ENCODE measurements at places on chromosomes 1 and 21.

GRCh38 chr1:221444346-221444745, 297.5 kb downstream of the DUSP10 start:
- no peak for DNase-seq

DNA sequence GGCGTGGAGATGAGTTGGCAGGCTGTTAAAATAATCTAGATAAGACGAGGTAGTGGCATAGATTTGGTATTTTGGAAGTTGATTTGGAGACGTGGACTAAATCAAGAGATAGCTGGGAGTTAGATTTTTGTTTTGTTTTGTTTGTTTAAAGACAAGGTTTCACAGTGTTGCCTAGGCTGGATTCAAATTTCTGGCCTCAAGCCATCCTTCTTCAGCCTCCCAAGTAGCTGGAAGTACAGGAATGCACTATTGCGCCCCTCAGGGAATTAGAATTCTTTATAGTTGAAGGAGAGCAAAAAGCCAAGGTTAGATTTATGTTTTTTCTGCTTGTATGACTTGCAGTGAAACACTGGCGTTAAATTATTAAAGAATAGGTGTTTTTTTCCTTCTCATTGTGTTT, 22.3 kb upstream of the SNRPE start:
- no peak for DNase-seq

GRCh38 chr1:103363008-103363365, 162.5 kb upstream of the RNPC3 start:
- DNase-seq, result no peak

DNA sequence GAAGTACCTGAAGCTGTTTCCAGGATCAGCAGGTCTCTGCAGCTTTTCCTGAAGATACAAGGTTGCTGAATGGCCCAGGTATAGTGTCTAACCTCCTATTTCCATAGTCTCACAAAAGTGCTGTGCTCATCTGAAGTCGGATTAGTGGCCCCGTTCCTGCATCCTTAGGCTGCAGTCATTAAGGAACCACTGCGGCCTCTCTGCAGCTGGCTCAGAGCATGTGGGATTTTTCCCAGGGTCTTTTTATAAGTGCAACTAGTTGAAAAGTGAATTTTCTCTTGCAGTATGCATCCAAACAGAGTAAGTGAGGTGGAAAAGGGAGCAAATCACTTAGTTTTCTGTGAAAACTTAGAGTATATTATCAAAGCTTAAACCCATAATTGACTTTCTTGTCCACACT, 565.3 kb upstream of the NEGR1 start:
- no peak for DNase-seq

GRCh38 chr1:3015744-3016143, 5.5 kb upstream of the ACTRT2 start:
- DNase-seq, result no peak

- DNase-seq, result no peak
Observed at GRCh38 chr1:57072401-57073110, 106.7 kb upstream of the C8B start.

GRCh38 chr1:181049378-181049777, 15.6 kb downstream of the MR1 start:
- no peak for DNase-seq

- no peak for DNase-seq
Observed at GRCh38 chr1:2290171-2290578, 62.1 kb downstream of the SKI start.

DNA sequence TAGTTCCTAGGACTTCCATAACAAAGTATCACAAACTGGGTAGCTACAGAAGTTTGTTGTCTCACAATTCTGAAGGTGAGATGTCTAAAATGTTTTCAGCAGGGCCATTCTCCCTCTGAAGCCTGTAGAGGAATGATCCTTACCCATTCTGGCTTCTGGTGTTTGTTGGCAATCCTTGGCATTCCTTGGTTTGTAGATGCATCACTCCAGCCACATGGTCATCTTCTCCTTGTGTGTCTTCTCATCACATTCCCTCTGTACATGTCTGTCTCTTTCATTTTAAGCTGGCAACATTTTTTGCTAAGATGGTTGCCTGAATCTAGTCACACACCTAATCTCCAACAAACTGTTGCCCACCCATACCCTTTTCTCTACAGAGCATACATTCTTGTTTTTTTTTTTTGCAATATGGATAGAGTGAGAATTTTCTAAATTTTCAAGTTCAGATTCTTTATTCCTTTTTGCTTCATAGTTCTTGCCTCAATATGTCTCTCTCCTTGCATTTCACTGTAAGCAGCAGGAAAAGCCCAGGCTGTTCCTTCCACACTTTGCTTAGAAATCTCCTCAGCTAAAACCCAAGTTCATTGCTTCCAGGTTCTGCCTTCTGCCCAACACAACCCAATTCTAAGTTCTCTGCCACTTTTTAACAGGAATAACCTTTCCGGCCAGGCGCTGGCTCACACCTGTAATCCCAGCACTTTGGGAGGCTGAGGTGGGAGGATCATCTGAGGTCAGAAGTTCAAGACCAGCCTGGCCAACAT, 18.3 kb downstream of the ZBED6 start:
- DNase-seq, result no peak
